Activated CD8-positive, alpha-beta memory T cell treated with anti-CD3 and anti-CD28 coated beads, Interleukin-2, amount 10 ng/mL, durations not matched to agents 7 days and 5 days (primary cell): ENCODE measurements at places on chromosomes 7 and 10. TPM values are rescaled to one million over a fixed set of nuclear protein-coding genes. Genes with fewer than 3 reads are reported as not detected.
A peak's percentile ranks its signal among the peaks of the same experiment; 100 is the strongest.

The SLC13A4 gene
- not detected for total RNA-seq

The BRAT1 gene
- 41.5 TPM for total RNA-seq

The RSPH10B gene
- total RNA-seq: not detected

The LLCFC1 gene
- total RNA-seq: not detected

The PLA2G12B gene
- not detected for total RNA-seq

The CRYGN gene
- total RNA-seq: not detected

The HOXA11 gene
- total RNA-seq: not detected

DNA sequence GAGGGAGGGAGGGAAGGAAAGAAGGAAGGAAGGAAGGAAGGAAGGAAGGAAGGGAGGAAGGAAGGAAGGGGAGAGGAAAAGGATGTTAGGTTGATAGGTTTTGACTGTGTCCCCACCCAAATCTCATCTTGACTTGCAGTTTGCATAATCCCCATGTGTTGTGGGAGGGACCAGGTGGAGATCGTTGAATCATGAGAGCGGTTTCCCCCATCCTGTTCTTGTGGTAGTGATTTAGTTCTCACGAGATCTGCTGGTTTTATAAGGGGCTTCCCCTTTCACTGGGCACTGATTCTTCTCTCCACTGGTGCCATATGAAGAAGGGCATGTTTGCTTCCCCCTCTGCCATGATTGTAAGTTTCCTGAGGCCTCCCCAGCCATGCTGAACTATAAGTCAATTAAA lies 15.1 kb upstream of the NUDCD3 start:
- DNase-seq: no peak

GRCh38 chr10:3271354-3272115 lies 99.0 kb upstream of the PITRM1 start:
- no peak for DNase-seq

DNA sequence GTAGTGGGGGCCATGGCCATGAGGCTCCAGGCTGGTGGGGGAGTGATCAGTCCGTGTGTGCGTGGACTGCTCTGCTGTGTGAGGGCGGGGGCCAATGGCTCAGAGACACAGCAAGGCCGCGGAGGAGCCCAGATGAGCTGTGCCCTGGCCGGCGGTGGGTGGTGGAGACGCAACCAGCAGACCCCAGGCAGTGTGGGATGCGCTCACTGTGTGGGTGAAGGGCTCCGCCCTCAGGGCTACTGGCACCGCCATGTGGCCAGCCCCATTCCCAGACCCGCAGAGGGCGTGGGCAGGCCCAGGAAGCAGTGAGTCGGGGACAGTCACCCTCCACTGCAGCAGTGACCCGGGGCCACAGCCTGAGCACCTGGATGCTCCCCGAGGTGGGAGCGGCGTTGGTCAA lies 9.1 kb downstream of the NKX6-2 start:
- DNase-seq: no peak

- DNase-seq: no peak
Observed at GRCh38 chr7:40582539-40582938, 447.7 kb downstream of the SUGCT start.

GRCh38 chr7:157442993-157443831 lies 106.4 kb downstream of the DNAJB6 start:
- DNase-seq: peak; percentile 35

- no peak for DNase-seq
Observed at GRCh38 chr10:124074501-124075109, 18.8 kb downstream of the CHST15 start.

GRCh38 chr7:71752171-71752935 lies 620.4 kb downstream of the GALNT17 start:
- DNase-seq: peak; percentile 41

DNA sequence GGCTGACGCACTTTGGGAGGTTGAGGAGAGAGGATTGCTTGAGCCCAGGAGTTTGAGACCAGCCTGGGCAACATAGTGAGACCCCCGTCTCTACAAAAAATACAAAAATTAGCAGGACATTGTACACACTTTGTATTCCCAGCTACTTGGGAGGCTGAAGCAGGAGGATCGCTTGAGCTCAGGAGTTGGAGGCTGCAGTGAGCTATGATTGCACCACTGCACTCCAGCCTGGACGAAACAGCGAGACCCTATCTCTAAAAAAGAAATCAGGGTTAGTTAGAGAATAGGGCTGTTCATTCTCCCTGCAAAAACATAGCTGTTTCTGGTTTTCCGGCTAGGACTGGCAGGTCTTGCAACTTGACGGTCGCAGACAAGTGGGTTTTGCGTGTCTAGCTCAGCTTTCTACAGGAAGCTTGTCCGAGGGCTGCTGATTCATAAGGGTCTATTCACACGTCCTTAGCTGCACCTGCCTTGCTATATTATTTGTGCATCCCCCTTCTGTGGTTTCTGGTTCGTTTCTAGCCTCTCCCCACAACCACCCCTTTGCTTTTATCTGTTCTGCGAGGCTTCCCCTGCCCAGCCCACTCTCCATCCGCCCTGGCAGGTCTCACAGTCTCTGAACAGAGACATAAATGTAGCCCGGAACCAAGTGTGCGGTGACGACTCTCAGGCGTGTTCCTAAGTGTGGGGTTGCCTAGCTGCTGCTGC lies 10.7 kb downstream of the AMZ1 start:
- DNase-seq: peak; percentile 96

GRCh38 chr10:126352453-126352852 lies 35.8 kb downstream of the ADAM12 start:
- DNase-seq: no peak

- DNase-seq: peak; percentile 55
Observed at GRCh38 chr10:4474829-4475228, 351.2 kb upstream of the AKR1E2 start.

- peak; percentile 69 for DNase-seq
Observed at GRCh38 chr10:114499630-114500190, 95.4 kb upstream of the AFAP1L2 start.

DNA sequence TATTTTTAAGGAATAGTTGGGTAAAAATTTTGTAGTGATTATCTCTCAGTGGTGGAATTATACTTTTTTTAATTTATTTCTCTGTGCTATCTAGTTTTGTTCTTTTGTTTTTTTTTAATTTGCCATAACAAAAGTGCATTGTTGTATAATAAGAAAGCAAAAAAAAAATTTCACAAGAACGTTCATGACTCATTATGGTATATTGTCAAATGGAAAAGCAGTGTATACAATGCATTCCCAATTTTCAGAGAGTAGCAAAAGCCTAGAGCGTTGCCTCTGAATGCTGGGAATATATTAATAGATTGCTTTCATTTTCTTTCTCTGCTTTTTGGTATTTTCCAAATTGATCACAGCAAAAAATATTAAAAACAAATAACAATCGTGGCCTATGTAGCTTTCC lies 46.3 kb upstream of the GPAM start:
- DNase-seq: no peak

GRCh38 chr10:37760817-37761216 lies 96.6 kb downstream of the ZNF248 start:
- DNase-seq: no peak

DNA sequence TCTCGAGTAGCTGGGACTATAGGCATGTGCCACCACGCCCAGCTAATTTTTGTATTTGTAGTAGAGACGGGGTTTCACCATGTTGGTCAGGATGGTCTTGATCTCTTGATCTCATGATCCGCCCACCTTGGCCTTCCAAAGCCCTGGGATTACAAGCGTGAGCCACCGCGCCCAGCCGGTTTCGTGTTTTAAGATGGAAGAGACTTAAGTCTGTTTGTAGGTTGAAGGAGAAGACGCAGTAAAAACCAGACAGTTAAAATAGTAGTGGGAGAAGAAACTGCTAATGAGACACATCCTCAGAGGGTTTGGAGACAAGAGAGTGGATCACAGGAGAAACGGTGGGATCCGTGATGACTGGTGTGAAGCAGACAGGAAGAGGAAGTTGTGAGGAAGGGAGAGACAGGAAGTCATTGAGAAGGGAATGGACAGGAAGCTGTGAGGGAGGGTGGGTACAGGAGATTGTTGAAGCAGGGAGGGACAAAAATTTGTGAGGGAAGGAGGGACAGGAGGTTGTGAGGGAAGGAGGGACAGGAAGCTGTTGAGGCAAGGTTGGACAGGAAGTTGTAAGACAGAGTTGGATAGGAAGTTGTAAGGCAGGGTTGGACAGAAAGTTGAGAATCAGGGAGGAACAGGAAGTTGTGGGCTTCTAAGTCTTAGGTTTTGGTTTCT lies 115.5 kb downstream of the WDFY4 start:
- peak; percentile 47 for DNase-seq

- DNase-seq: no peak
Observed at GRCh38 chr10:91579329-91579985, 53.4 kb downstream of the PPP1R3C start.

GRCh38 chr7:87837597-87837996 lies 38.6 kb downstream of the SLC25A40 start:
- no peak for DNase-seq

DNA sequence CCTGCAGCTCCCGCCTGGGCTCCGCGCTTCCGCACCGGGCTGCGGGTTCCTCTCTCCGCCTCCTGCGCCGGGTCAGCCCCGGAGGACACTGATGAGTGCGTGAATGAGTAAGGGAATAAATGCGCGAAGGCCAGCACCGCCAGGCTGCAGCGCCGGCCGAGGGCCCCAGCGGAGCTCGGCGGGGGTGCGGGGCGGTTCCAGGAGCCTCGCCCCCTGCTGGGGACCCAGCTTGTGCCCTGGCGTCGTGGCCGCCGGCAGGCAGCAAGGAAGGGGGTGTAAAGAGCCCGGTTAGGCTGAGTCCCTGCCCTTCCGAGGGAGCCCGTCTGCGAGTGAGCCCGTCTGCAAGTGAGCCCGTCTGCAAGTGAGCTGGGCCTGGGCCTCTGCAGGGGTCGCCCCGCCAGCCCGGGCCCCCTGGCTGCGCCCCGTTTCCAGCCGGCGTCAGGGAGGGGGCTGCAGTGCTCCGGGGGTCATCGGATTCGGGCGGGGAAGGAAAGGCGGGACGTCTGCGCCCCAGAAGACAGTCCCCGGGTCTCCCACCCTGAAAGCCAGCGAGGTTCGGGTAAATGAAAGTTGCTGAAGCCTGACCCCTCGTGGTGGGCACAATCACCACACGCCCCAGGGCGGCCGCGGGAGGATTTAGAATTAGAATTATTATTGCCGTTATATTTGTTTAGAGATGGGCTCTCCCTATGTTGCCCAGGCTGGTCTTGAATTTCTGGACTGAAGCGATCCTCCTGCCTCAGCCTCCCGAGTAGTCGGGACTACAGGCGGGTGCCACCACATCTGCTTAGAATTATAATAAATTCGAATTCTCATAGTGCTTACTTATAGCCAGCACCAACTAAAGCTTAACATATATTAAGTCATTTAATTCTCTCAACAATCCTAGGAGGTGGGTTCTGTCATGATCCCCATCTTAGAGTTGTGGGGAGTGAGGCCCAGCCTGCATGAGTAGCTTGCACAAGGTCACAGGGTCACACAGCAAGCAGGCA lies 8.6 kb upstream of the CRYGN start:
- DNase-seq: peak; percentile 84

DNA sequence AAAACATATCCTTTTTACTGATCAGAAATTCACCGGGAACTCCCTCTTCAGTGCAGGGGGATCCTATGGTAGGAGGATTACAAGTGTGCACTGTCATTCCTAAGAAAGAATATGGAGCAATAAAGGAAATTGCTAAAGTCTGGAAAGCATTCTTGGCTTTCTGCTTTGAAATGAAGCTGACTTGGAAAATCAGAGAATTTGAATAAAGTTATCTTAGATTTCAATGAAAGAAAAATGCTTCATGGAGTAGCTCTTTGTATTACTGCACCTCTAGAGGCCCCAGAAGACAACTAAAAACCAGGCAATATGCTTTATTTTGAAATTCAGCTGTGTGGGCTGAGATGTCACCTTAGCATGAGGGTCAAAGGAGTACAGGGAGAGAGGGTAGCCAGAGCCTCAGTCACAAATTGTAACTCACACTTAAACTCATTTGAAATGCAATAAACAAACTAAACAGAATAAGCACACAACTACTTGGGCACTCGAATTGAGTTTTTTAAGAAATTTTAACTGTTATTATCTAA lies 102.5 kb downstream of the IMMP2L start:
- DNase-seq: no peak

DNA sequence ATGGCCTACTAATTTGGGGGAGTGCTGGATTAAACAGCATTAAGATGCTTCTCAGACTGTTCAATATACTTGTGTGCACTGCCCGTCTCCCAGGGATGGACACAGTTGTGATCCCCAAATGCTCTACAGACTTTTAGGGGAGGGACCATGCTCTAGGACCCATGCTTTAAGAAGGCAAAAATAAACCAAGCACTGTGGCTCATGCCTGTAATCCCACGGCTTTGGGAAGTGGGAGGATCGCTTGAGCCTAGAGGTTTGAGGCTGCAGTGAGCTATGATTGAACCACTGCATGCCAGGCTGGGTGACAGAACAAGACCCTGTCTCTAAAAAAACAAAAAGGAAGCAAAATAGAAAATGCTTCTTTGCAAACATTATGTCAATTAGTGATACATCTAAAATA lies 102.6 kb downstream of the VOPP1 start:
- DNase-seq: no peak

- no peak for DNase-seq
Observed at GRCh38 chr7:74478671-74479065, 25.0 kb downstream of the GTF2IRD1 start.

GRCh38 chr10:24737001-24737400 lies 13.3 kb upstream of the ARHGAP21 start:
- DNase-seq: no peak

DNA sequence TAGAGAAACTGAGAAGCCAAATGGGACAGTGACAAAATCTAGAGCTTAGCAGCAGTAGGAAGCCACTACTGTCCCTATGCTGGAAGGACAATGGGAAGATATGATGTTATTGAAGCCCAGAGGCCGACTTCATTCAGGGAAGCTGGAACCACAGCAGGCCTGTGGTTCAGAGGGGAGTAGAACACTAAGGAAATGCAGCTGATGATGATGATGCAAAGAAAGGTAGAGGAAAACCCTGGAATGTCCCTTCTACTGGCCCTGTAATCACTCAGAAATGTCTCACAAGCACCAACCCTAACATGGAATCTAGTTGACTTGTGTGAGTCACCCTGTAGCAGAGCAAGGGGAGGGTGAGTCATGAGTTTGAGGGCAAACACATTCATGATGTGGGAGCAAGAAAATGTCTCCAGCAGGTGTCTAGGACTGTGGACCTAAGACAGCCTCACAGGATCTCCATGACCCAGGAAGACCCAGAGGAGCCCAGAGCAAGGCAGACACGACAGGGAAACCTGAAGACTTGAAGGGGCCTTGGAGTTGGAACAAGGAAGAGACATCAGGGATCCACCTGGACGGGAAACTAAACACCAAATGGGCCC lies 37.0 kb upstream of the LRRC17 start:
- DNase-seq: peak; percentile 53

GRCh38 chr7:143374561-143374960 lies 6.6 kb upstream of the ZYX start:
- no peak for DNase-seq

DNA sequence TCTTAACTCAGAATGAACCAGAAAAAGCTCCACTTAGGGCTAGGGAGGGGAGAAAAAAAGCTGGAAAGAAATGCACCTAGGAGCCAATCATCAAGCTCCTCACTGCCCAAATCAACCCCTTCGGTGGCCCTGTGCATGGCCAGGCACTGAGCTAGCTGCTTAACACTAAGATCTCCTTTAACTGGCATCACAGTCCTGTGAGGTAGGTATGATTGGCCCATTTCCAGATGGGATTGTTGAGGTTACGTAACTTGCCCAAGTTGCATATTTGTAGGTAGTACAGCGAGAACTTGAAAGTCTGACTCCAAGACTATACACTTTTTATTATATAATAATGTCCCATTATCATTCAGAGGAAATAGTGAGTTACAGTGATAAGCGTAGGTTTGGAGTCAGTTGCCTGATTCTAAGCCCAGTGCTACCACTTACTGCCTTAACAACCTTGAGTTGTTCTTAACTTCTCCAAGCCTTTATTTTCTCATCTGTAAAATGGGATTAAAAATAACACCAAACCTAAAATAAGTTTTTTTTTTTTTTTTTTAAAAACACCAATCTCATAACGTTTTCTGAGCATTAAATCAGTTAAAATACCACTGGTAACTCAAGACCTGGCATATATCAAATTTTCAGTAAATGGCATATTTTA lies 37.2 kb upstream of the ACSL5 start:
- DNase-seq: no peak
